ENCODE measurements at places on chromosomes 12 and 14. TPM values are rescaled to one million over a fixed set of nuclear protein-coding genes. Genes with fewer than 3 reads are reported as not detected.
A peak's percentile ranks its signal among the peaks of the same experiment; 100 is the strongest.

- no peak for ATAC-seq
Observed at GRCh38 chr12:109792992-109793391, 40.2 kb downstream of the TRPV4 start.

DNA sequence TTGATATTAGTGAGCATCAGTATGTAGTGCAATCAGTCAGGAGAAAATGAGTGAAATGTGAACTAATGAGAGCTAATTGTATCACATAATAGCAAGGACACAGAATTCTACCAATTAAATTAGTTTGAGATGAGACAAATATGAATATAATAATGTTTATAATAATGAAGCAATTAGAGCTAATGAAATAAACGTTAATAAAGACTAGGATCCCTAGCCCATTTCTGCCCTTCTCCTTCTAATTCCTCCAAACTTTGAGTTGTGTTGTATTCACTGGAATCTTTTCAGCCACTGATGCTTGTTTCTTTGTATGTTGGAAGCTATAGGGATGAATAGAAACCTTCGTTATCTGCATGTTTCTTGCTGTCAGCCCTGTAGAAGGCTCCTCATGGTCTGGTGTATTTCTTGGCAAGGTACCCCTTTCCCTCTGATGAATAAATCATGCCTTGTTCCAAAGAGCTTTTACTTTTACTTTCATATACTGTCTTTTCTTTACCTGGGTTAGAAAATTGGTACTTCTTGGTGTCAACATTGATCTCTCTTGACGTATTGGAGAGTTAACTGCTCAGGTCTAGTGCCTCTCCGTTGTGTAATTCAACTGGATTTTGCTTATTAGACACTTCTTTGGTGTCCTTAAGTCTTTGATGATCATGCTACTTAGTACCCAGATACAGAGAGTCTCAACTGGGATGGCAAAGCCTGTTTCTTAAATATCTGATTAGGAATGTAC lies 154.8 kb downstream of the PTCSC3 start:
- no peak for ATAC-seq

- no peak for ATAC-seq
Observed at GRCh38 chr12:79452906-79453305, 237.9 kb downstream of the PAWR start.

DNA sequence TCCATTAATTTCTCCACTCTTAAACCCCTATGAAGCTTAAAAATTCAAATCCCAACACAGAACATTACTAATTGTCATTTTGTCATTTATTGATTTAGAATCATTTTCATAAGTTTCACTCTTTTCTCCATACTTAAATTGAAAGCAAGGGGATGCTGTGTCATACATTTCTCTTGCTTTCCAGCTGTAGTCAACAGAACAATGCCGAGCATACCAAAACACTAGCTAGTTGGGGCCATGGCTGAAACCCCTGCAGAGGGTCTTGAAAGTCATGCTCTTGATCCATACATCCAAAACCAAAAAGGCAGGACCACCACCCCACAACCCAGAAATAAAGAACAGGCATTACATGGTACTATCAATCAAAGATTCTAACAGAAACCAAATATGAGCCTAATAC lies 9.0 kb downstream of the EXOC5 start:
- ATAC-seq, result no peak

DNA sequence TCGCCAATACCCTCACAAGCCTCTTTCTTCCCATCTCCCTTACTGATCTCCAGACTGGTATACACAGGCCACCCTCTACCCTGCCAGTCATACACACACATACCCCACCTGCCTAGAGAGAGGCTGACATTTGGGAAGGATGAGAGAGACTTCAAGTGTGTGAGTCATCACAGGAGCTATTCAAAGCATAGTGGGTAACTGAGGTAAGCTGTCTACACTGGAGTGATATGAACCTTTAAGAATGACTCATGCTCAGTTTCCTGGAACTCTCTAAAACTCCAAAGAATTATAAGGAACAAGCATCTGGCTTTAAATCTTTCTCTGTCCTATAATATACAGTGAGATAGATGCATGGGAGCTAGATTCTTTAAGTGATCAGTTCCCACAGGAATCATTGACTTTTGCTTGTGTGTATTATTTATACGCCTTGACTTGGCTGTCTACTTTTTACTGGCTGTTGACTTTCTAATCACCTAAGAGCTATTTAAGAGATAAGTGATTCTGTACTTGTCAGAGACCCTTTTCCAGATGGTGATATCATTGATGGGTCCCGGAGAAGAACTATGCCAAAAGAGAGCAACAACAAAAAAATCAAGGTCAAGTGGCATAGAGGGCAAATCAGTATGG lies 5.8 kb downstream of the IGF1 start:
- no peak for ATAC-seq

DNA sequence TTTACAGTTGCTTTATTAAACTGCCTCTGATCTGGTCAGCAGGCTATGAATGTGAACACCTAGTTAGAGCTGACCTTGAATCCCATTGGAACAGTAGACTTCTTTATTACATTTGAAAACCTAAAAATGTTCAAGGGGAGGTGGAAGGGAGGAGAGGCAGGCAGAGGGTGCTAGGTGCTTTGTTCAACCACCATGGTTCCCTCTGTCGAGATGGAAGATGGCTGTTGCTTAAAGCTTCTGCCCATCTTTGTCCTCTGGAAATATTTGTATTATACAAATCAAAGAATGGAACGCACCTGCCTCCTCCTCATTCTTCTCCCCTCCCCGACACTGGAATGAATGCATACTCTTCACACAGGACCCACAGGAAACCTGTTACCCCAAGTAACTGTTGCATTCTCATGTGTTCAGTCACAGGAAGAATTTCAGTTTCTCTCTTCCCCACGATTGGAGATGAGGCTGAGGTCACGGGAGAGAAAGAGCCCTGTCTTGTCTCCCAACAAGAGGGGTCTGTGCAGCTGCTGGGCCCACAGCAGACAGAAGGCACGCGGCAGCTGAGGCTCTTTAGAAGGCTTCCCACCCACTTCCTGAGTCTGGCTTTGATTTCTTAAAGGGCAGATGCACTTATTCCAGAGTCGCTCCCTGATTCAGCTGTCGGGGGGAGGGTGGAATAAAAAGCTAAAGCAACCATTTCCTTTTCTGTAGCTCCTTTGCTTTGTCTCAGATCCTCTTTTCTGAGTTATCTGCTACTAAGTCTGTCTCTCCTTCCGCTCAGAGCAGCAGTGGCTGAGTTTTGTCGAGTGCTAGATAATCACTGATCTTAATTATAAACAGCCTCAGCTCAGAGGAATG lies 217.9 kb upstream of the BTG1 start:
- ATAC-seq, result peak; percentile 55

IFT81 gene
- 40.0 TPM for total RNA-seq

FAM161B gene
- 3.4 TPM for total RNA-seq

ACOT6 gene
- not detected for total RNA-seq
